ENCODE measurements at places on chromosomes 3 and 15.

- no peak for DNase-seq
These were observed 90.5 kb downstream of the CHRNA7 start for GRCh38 chr15:32120577-32121383.

- no peak for DNase-seq
These were observed 2.3 kb upstream of the P2RY13 start for GRCh38 chr3:151331696-151332095.

- no peak for DNase-seq
These were observed 332.8 kb downstream of the ULK4 start for GRCh38 chr3:41629072-41629471.

GRCh38 chr3:192929755-192930547 lies 12.3 kb upstream of the MB21D2 start:
- DNase-seq, result no peak

DNA sequence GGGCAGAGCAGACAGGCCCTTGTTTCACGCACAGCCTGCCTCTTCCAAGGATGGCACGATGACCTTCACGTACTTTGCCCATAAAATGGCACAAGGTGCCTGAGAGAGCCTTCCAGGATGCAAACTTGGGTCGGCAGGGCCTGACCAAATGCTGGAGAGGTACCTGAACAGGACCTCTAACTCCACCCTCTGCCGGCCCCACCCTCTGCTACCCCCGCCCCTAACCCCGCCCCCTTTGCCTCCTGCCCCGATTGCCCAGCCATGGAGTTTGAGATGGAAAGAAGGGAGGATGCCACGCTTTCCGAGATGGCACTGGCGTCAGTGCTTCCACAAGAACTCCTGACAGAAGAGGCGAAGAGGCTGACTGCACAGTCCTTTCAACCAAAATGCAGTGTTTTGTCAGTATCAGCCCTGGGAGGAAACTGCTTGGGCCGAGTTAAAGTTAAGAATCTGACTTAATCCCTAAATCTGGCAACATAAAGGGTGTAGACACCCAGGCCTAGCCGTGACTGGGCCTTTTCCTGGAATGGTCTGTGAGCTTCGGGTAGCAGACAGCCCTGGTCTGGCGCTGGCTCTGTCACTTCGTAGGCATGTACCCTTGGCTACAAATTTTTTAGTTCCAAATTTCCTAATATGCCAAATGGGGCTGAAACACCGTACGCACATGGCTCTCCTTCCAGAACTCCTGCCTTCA lies 230.3 kb upstream of the RGMA start:
- no peak for DNase-seq

DNA sequence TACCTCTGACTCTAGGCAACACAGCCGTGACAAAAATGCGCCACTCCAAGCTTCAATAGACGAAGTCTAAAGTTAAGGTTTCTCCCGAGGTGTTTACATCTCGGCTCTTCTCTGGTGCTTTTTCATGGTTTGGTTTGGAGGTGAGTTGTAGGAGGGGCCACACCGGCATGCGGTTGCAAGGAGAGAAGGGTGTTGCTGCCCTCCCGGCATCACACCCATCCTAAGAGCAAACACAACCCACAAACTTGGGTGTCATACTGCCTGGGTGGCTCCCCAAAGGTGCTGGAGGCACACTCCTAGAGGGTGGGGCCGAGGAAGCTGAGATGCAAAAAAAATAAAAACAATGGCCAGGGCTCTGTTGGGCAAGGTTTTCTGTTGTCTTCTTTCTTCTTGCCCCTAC lies 225.2 kb upstream of the ICE2 start:
- DNase-seq, result no peak

All from stimulated activated CD8-positive, alpha-beta memory T cell treated with anti-CD3 and anti-CD28 coated beads, Interleukin-12 subunit alpha, Interleukin-12 subunit beta, amount 100 ng/mL, for 1 hour (primary cell).